ENCODE measurements at places on chromosomes 6 and 20.

- DNase-seq, result no peak
Measured at GRCh38 chr6:139270249-139270648, 21.5 kb downstream of the TXLNB start.

DNA sequence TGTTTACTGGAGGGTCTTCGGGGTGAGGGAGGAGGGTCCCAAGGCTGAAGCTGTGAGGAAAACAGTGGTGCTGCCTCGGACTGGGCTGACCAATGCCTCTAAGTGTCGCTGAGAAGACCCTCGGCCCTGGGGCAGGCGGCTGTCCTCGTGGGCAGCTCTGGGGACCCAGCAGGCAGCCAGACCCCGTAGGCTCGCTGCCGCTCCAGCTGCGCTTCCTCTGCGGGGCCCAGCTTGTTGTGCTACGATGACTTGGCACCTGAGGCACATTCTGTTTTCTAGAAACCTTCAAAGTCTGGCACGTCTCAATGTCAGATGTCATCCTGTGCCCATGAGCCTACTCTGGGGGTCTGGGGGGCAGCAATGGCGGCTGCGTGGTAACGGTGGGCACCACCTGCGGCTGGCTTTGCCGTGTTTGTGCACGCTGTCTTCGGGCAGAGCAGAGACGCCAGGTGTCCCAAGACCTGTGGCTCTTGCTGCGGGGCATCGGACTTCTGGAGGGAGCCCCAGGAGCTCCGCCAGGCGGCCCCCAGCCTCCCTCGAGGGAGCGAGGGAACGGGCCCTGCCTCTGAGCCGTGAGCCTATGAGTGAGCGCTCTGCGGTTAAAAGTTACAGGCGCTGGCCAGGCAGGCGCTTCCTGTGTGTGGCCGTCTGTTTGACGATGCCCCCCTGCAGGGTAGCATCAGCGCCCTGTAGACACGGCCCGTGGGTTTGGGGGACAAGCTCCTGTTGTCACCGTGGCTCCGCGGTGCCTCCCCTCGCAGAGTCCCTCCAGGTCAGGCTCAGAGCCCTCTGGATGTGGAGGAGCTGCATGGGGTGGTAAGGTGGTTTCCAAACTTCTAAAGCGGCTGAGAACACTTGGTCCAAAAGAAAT, 6.8 kb downstream of the SLC17A9 start:
- DNase-seq, result no peak

GRCh38 chr6:143575901-143576426, 64.4 kb upstream of the FUCA2 start:
- no peak for DNase-seq

GRCh38 chr6:161772176-161772575, 498.3 kb upstream of the AGPAT4 start:
- no peak for DNase-seq

DNA sequence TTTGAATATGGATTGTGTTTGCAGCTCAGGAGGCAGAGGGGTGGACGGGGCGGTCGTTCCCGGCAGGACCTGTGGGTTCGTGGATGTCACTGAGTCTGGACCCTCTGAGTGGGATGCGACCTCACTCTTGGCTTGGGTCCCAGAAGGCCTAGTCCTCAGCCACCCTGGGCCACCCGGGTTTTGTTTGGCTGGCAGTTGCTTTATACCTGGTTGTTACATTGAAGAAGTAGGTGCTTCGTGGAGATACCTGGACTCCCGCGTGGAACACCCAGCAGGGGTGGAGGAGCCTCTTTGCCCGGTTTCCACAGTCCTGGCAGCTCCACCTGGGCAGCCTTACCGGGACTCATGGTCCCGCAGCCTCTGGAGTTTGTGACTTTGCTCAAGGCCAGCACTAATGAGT, 405.1 kb downstream of the TAF4 start:
- no peak for DNase-seq

DNA sequence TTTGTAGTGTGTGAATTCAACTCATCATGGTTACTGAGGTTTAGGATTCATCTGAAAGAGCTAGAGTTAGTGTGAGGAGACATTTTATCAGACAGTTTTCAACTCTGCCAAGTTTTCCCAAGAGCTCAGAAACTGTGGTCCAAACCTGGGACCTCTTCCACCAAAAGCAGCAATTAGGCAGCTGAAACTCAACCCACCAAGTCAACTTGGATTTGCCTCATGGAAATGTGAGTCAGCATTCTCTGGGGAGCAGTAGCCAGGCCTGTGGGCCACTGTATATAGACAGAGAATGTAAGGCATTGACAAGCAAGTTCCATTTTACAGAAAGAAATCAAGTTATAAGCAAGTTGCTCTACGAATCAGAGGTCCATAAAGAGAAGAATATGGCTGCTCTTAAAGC, 178.8 kb upstream of the HDDC2 start:
- no peak for DNase-seq

DNA sequence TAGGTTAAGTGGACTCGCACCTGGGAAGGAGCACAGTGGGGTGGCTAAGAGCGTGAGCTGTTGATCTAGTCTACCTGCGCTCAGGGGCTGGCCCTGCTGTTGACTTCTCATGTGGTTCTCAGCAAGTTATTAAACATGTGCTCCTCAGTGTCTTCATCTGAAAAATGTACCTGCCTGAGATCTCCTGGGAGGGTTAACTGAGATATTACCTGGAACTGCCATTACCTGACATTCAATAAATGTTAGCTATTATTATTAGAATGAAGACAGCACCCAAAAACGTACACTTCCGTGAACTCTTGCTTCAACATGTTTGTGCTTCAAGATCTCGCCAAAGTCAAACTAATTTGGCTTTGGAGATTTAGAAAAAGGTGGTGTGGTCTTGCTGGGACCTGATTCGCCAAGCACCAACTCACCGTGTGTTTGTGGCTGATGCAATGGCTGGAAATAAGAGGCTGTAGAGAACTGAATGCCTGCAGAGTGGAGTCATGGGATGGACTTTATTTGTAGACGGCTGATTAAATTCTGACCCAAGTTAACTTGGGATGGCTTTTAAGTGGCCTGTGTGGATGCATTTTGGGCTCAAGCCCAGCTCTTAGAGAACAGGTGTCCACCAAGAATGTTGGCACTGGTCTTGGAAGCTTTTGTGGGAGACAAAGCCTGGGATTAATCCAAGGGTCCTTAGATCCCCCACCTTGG, 692.9 kb downstream of the QKI start:
- no peak for DNase-seq

DNA sequence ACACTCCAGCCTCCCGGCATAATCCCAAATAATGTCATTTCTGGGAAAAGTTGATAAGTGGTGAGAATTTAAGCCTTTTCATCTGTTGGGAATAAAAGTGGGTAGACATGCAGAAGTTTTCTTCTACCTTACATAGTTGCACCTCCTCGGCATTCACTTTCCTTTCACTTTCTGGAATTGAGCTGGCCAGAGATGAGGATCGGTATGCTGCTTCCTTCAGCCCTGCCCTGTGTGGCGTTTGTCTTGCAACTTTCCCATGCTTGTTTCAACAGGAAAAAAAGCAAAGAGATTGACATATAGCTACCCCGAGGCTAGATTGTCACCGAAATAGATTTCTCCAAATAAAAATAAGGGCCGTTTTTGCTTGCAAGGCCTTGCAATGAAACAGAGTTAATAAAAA, 65.8 kb upstream of the JAG1 start:
- DNase-seq, result no peak

DNA sequence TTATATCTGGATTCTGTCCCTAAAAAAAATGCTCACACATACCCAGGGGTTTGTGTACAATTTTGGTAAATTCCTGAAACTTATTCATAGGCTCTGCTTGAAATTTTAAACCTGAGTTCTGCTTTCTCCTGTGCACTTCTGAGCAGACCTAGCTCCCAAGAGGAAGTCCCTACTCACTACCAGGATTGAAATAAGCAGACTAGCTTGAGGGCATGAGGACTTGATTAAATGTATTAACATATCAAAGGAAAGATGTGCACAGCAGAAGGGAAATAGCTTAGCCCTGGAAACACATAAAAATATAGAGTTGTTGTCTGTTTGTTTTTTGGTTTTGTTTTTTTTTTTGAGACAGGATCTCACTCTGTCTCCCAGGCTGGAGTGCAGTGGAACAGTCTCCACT, 151.8 kb upstream of the PLCB4 start:
- DNase-seq, result no peak

- no peak for DNase-seq
Measured at GRCh38 chr6:56860475-56860874, 94.4 kb upstream of the BEND6 start.

GRCh38 chr6:74333406-74333805, 637.4 kb downstream of the CD109 start:
- DNase-seq, result no peak

GRCh38 chr6:38193481-38194281, 374.2 kb downstream of the ZFAND3 start:
- DNase-seq, result no peak

DNA sequence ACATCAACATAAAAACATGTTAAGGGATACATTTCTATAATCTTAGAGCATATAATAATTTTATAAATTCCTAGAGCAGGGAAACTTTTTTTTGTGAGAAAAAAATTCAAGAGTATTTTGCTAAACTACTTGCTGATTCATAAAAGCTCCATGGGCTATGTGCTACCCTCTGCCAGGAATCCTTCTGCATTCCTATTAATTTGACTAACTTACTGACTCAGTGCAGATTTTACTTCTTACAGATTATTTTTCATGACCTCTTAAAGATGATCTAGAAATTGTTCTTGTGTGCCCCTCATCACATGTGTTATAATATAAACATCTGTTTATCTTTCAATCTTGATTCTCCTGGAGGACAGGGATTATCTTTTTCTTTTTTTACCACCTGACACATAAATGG, 5.7 kb downstream of the VTA1 start:
- no peak for DNase-seq

GRCh38 chr6:146985111-146985510, 219.1 kb upstream of the STXBP5 start:
- DNase-seq, result no peak

DNA sequence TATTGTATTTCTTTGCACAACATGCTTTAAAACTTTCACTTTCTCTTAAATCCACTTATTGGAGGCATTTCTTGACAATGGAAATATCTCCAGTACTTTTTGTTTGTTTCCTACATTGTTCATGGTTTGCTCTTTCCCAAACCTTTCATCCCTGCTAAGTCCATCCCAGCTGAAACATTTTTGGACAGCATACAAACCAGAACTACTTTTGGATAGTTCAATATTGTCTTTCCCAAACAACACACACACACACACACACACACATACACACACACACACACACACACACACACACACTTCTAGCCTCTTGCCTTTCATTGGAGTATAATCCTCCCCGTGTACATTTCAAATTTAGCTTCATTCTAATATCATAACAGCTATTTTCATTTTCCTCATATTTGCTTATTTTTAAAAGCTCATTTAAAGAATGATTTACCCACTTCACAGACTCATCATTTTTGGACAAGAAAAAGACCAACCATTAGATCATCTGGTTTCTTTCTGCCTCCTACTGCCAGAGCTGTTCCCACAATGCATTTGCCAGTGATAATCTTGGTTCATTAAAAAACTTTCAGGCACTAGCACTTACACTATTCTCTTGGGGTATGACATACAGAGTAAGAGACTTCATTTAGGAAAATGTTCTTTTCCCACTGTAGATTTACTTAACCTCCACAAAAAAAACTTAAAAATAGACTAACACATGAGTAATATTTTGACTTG, 248.1 kb downstream of the CD109 start:
- no peak for DNase-seq

DNA sequence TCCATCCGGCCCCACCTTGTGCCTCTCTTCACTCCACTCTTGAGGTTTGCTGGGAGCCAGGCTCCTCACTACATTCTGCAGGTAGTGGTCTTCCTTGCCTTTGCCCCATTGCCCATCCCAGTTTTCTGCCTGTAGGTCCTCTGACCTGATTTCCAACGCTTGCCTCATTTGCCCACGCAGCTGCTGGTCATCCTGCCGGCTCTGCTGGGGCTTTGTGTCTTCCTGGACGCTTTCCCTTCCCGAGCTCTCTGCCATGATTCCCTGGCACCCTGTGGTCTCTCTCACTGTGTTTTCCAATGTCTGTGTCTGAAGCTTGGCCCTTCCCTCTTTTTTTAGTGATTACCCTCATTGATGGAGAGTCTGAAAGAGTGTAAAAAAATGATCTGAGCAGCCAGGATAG, 451.6 kb downstream of the UTRN start:
- no peak for DNase-seq

DNA sequence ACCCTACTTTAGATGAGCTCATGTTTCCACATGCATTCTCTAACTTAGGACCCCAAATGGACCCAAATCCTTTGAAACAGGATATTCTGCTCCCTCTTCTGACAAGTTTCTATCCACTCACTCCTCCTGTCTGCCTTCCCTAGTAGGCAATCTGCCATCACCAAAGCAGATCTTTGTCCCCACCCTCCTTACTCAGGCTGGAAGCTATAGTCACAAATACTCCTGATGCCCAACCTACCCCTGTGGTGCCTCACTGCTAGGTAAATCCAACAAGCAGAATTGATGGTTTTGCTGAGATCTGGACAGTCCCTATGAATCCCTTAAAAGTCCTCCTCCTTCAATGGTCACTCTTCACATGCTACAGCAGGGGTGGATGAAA, 21.7 kb downstream of the ELOVL5 start:
- no peak for DNase-seq

DNA sequence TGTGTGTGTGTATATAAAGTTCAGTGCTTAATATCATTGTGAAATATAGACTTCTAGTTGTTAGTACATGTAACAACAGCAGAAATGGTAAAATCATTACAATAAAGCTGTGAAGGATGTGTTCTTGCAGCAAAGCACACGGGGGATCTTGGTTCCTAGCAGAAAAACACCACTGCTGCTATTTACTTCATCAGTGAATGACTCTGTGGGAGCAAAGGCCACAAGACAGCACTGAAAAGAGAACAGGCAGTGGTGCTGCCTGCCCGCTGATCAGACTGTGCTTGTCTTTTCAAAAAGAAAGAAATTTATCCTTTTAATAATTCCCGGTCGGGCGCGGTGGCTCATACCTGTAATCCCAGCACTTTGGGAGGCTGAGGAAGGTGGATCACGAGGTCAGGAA, 689.9 kb upstream of the CITED2 start:
- no peak for DNase-seq

DNA sequence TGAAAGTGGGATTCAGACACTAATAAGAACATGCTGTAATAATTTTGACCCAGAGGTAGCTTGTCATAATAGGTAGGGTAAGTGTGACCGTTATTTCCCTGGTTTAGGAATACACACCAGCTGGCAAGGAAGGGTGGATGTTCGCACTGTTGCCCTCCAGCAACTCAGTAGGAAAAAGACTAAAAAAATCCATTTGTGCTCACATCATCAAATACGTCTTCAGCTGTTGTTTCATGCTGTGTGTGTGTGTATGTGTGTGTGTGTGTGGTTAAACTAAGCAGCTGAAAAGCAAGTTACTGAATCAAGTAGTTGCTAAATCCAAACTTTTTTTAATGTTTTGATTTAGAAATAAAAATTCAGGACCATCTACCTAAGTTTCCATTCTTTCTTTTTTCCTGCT, 218.7 kb downstream of the TRDN start:
- DNase-seq, result no peak

DNA sequence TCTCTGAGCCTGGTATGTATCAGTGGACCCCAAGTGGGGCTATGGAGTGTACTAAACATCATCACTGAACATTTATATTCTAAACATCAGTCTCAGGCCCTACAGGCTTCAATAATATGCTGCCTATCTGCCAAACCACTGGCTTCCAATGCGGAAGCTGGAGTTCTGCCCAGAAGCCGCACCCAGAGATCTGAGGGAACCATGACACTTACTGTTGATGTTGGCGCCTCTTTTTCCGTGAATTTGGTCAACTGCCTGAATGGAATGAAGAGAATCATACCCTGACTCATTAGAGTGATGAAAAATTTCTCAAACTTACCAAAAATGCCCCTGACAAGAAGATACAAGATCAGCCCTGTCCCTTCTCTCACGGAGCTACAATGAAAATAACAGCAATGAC, 66.2 kb downstream of the SLC22A23 start:
- DNase-seq, result no peak

Measured in activated CD8-positive, alpha-beta T cell treated with anti-CD3 and anti-CD28 coated beads, Interleukin-2, amount 10 ng/mL, durations not matched to agents 7 days and 5 days (primary cell).